ENCODE measurements at places on chromosomes 5 and 9.

GRCh38 chr9:110797611-110798010 is 129.0 kb downstream of the MUSK start:
- no peak for DNase-seq

- no peak for DNase-seq
Measured at GRCh38 chr5:139593716-139594319, 32.7 kb downstream of the UBE2D2 start.

- DNase-seq = no peak
Measured at GRCh38 chr5:91955610-91956009, 572.5 kb upstream of the ARRDC3 start.

DNA sequence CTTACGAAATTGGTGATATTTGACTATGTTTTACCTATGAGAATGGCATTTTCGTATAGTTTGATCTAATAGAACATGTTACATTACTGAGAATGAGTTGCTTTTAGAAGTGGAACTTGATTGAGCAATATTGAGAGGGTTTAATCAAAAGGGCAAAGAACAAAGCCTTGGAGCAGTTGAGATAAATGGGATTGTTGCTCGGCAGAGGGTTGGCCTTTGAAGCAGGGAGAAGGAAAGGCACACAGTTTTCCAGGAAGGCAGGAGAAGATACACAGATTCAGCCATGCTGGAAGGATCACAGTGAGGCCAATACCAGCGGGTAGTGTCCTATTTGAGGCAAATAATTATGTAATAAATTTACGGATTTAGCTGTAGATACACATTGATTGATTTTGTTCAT is 19.5 kb downstream of the MAN2A1 start:
- no peak for DNase-seq

GRCh38 chr9:98368366-98369065 is 113.1 kb upstream of the TBC1D2 start:
- no peak for DNase-seq

DNA sequence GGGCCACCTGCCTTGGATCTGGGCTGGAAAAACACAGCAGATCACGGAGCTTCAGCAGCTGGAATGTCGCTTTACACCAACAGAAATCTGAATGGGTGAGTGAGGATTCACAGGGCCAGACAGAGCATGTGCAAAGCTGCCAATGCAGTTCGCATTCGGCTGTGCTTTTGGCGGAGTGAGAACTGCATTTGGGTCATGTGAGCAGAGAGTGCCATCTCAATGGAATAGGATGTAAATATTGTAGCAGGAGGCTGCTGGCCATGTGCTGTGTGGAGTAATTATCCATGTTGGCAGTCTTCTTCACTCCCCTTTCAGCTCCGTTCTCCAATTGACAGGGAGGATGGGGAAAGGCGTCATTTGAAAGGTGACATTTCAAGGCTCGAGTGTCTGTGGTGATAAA is at the start of gene ANKRD55:
TSS of gene ANKRD55 (minus strand) at position 101 of the 400 bp plus-strand sequence. CDS start 417 bp downstream, outside the sequence.
- DNase-seq = no peak

DNA sequence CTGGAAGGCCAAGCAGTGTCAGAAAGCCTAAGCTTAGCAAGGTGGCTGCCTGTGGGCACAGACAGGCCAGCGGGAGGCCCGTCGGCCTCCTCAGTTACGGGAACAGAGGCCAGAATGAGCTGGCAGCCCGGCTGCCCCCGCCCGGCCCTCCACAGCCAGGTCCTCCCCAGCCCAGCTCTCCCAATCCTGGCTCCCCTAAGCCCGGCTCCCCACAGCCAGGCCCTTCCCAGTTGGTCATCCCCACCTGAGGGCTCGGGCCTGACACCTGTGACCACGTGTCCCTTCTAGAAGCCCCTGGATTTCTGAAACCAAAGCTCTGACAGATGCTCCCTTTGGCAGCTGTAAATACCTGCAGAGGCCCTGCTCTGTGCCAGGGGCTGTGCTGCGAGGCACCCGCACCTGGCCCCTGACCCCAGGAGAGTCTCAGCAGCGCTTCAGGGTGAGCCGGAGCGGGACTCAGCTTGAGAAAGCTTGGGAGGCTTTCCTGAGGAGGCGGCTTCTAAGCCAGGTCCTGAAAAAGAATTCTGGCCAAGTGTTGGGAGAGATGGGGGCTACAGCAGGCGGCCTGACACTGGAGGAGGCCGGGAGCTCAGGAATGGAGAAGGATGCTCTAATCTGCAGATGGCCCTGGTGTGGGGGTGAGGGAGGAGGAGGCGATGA is 80.4 kb upstream of the OLFM1 start:
- no peak for DNase-seq

- no peak for DNase-seq
Measured at GRCh38 chr9:304106-304505, 89.4 kb downstream of the DOCK8 start.

DNA sequence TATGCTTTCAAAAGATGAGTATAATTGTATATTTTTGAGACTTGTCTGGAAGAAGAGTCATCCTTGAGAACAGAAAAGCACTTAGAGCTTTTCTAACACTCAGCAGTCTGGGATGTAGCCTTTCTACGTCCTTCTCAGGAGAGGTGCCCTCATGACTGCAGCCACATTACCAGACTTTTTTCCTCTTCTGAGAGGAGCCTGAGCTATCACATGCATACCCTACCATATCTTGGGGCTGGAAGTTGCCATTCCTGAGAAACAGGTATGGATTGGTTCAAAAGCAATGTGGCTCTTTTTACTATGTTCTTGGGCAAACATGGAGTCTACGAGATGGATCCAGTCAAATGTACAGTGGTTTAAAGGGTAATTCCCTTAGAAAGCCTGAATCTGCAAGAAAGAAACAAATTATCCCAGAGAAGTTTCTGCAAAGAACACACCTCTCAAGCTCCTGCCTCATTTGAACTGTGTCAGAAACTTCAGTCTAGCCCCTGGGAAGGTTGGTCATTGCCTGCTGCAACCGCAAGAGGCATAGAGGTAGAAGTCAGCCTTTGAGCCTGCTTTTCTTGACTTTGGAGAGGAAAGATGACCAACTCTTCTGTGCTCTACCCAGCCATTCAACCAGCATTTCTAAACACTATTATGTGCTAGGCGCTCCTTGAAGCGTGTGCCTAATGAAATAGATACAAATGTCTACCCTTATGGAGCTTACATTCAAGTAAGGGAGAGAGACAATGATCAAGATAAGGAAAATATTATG is 401.9 kb upstream of the ACTBL2 start:
- DNase-seq = no peak

DNA sequence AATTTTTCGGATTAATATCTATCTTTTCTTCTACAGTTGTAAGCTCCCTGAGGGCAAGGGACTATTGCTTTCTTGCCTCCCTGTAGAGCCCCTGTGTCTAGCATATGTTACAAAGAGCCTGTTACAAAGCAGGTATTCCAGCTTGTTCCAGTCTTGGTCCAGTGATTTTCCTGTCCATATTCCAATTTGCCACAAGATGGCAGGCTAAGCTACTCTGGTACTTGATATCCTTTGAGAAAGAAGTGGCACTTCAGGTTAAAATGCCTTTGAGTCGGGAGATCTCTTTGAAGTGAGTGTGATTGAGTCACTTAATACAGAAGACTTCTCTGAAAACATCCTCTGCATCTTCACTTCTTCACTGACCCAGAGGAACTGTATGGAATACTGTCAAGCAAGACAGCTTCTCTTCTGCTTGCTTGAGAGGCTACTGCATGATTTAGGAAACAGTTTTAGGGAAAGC is 24.5 kb downstream of the CAVIN4 start:
- DNase-seq = peak; percentile 44

- no peak for DNase-seq
Measured at GRCh38 chr5:22889720-22890119, 36.6 kb upstream of the CDH12 start.

DNA sequence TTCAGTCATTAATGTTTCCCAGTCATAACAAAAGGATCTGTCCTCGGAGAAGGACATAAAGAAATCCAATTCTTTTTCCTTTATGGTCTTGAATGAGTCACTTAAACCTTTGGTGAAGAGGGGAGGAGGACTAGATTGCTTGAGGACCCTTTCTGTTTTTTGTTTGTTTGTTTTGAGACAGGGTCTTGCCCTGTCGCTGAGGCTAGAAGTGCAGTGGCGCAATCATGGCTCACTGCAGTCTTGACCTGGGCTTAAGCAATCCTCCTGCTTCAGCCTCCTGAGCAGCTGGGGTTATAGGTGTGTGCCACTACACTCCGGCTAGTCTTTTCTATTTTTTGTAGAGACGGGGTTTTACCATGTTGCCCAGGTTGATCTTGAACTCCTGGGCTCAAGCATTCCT is 12.3 kb downstream of the TIGD6 start:
- no peak for DNase-seq

DNA sequence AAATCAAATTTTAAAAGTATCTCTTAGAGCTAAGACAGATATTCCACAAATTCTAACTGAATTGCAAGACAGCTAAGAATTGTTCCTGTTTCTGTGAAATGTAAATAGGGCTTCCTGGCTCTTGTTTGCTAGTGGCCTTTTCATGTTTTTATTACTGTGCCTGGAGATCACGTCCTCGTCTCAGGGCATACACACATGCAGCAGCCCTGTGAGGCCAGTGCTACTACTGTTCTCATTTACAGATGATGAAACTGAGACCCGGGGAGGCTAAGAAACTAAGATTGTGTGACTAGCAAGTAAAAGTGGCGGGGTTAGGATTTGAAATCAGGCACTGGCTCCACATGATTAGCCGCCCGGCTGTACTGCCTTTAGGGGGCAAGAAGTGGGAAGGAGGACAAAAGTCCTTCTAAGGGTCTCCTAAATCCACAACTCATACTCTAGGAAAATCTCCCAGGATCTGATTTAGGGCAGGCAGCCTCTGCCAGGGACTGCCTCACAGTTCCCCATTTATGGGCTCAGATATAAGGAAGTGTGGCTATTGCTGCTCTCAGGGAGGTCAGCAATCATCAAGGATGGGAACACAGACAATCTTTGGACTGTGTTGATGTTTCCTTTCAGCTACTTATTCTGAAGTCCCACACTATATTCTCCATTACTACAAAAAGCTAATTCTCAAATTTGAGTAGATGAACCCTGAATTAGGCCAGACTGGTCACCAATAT is 7.9 kb downstream of the PRUNE2 start:
- DNase-seq = no peak

DNA sequence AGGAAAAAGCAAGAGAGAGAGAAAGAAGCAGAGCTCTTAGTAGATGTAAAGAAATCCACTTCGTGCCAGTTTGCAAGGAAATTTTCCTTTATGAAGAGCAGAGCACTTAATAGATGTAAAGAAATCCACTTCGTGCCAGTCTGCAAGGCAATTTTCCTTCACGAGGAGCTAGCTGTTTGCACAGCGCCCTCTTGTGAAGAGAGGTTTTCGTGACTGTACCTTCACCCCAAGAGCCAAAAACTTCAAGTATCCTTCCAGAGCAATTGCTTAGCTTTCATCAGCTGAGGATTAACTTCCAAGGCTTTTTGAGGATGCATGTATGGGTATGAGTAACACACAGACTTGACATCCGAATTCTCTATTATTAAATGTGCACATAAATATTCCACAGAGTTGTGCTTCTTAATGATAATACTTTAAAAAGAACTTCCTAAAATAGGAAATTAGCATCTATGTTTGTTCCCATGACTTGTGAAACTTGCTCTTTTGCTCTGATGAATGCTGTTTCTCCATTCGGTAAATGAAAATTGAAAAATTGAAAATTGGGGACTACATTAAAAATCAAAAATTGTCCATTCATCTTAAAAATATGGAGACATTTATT is 525.6 kb downstream of the PDE4D start:
- peak; percentile 52 for DNase-seq

- no peak for DNase-seq
Measured at GRCh38 chr5:177086654-177087397, at the start of gene FGFR4. Gene FGFR4 (plus strand): TSS chr5:177086915. CDS start chr5:177089603, 2,688 bp downstream.

GRCh38 chr5:132476876-132477781 is 13.4 kb downstream of the IRF1 start:
- no peak for DNase-seq

- DNase-seq = no peak
Measured at GRCh38 chr9:96141128-96141474, 160.9 kb downstream of the HSD17B3 start.

DNA sequence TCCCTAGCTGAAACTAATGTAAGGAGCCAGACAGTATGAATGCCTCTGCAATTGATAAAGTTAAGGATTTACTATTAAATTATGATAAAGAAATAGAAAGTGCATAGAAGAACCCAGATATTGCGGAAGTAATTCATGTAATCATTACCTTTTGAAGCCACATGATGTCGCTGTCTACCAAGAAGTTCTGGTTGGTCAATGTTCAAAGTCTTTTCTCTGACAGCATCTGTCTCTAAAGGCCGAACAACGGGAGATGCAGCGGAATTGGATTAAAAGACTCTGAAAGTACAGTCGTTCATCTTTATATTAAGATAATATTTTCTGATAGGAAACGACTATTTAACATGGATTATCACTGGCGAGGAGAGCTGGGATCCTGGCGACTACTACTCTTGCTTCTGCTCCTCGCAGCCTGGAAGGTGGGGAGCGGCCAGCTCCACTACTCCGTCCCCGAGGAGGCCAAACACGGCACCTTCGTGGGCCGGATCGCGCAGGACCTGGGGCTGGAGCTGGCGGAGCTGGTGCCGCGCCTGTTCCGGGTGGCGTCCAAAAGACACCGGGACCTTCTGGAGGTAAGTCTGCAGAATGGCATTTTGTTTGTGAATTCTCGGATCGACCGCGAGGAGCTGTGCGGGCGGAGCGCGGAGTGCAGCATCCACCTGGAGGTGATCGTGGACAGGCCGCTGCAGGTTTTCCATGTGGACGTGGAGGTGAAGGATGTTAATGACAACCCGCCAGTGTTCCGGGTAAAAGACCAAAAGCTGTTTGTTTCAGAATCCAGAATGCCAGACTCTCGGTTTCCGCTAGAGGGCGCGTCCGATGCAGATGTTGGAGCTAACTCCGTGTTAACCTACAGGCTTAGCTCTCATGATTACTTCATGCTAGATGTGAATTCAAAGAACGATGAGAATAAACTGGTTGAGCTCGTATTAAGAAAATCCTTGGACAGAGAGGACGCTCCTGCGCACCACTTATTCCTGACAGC is at the start of gene PCDHA8:
TSS of gene PCDHA8 (plus strand) at position 210 of the 985 bp plus-strand sequence. CDS start at position 345, 135 bp downstream.
- DNase-seq = no peak

DNA sequence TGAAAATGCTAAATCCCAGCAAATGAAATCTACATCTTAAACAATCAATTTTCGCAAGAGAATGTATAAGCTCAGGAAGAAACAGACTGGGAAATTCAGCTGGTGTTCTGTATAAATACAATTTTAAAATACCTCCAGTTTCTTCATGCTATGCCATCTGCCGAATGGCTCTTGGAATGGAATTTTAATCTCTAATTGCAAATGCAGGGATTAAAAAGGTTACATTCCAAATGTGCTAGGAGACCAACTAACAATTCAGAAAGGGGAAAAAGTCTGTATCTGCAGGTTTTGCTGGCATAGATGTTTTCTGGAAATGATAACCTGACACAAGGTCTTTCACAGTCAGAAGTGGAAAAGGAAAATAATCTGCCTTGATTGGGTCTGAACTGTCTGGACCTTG is 379.7 kb downstream of the MAT2B start:
- no peak for DNase-seq

GRCh38 chr5:619444-619843 is 7.3 kb downstream of the CEP72 start:
- no peak for DNase-seq

- peak; percentile 58 for DNase-seq
Measured at GRCh38 chr5:152688561-152689249, 283.6 kb upstream of the NMUR2 start.

GRCh38 chr5:89556215-89556913 is 673.4 kb upstream of the MEF2C start:
- peak; percentile 12 for DNase-seq

GRCh38 chr5:172175263-172175719 is 12.7 kb downstream of the STK10 start:
- DNase-seq = no peak

GRCh38 chr9:127505396-127506116 is 54.2 kb downstream of the LRSAM1 start:
- DNase-seq = no peak

- DNase-seq = no peak
Measured at GRCh38 chr5:9445826-9446388, 100.0 kb downstream of the SEMA5A start.
